HEK293T (cell line): ENCODE measurements at places on chromosomes 7 and 10.

DNA sequence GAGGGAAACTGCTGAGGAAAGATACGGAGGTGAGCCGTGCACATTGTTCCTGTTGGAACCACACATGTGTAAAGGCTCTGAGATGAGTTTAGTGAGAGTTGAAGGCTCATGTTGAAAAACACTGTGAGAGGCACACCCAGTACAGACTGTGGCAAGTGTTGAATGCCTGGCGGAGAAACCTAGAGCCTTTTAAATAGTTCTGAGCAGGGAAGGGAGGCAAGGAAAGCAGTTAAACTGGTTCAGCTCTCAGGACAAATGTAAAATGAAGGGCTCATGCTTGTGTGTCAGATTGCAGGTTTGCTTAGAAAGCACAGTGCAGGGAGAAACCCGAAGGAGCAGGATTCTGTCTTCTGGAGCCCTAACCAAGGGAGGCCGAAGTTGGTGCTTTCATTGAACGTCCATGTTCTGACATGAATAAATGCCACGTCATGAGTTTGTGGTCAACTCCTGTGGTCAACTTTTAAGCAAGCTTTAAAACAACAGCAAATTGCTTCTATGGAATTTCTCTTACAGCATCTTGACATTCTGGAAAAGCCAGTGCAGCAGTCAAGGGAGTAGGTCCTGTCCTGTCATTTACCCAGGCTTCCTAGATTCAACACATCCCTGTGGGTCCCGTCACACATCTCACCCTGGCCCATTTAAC, 650.9 kb upstream of the GALNT17 start:
- DNase-seq = no peak

DNA sequence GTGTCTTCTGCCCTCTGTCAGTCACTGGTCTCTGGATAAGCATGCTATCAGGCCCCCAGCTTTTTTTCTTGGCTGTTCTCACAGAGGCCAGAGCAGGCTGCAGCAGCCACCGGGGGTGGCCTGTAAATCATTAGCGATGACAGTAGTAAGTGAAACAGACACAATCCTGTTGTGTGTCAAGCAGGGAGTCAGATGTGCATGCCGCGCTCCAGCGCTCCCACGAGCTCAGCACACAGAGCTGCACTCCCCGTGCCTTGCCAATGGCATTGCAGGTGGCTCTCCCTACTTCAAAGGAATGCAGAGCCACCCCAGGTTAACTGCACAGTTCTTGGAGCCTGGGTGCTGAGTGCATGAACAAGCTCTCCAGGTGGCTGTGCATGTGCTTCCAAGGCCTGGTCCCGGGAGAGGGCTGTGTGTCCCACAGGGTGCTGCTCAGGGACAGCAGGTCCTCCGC, 226.1 kb downstream of the GLRX3 start:
- DNase-seq = no peak

DNA sequence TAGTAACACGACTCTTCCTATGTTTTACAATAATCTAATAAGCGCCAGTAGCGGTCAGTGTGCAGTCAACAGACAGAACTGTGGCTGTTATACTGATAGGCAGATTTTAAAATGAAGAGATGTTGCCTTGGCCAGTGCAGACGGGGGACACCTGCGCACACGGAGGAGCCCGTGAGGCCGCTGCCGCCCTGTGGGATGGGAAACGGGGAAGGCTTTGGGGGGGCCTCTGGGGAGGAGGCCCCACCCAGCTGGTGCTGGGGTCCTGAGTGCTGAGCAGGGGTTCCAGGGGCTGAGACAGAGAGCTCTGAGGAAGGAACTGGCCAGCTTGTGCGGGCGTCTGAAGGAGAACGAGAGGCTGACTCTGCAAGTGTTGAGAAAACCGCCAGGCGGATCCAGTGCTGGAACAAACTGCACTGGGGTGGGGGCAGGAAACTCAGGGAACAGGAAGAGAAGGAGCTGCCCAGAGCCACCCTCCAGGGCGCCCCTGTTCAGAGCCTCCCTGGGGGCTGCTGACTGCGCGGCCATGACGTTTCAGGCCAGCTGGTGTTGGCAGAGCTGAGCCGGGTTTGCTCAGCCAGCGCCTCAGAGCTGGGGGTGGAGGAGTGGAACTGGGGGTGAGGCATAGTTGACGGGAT, 426.4 kb downstream of the TCERG1L start:
- no peak for DNase-seq

DNA sequence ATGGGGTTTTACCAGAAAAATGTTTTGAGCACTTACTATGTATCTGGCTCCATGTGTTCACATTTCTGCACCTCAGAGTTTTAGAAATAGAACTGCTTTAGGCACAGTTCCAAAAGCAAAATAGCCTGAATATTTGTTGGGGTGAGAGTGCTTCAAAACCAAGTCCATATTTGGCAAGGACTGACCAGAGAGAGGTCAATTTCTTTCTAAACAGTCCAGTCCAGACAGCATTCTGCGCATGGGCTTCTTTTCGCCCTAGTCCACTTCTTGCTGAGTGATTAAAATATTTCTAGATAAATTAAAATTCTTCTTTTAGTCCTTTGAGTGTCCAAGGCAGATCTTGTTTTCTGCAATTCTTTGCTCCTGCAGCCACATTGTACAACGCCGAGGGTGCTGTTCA, 427.0 kb downstream of the PHTF2 start:
- DNase-seq = no peak

GRCh38 chr7:126727930-126728391, 524.8 kb downstream of the GRM8 start:
- no peak for DNase-seq

GRCh38 chr10:71817831-71818655, 33.0 kb downstream of the PSAP start:
- DNase-seq = no peak

GRCh38 chr7:137254766-137255165, 88.8 kb downstream of the PTN start:
- no peak for DNase-seq

GRCh38 chr7:113071465-113071864, 15.2 kb downstream of the GPR85 start:
- DNase-seq = no peak
